ENCODE measurements at places on chromosomes 6 and 20.

- DNase-seq: no peak
Observed at GRCh38 chr20:43903953-43904826, 10.5 kb upstream of the TOX2 start.

DNA sequence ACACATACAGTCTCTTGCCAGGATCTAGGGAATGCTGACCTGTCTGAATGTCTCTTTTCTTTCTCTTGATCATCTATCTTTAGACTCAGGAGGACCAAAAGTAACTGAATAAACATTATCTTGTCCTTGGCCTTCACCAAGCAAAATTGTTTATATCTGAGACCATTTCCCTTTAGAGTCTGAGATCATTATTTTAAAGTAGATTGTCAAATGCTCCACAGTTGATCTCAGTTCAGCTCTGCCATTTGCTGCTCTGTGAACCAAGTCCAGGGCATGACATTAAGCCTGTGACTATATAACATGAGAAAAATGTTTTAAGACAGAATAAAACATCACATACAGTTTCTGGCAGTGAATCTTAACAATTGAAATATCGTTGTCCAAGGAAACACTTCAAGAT is 148.3 kb upstream of the NRSN1 start:
- no peak for DNase-seq

DNA sequence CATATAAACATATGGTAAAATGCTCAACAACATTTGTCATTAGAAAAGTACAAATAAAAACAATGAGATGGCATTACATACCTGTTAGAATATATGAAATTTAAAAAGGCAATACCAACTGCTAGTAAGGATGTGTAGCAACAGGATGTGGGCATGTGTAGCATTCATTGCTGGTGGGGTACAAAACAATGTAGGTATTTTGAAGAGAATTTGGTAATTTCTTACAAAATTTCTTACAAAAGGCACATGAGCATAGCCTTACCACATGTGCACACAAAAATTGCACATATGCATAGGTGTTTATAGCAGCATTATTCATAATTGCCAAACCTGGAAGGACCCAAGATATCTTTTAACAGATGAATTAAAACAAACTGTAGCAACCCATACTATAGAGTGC is 1355.1 kb upstream of the CITED2 start:
- no peak for DNase-seq

- no peak for DNase-seq
Observed at GRCh38 chr6:43058531-43058930, 703 bp downstream of the MRPL2 start.

DNA sequence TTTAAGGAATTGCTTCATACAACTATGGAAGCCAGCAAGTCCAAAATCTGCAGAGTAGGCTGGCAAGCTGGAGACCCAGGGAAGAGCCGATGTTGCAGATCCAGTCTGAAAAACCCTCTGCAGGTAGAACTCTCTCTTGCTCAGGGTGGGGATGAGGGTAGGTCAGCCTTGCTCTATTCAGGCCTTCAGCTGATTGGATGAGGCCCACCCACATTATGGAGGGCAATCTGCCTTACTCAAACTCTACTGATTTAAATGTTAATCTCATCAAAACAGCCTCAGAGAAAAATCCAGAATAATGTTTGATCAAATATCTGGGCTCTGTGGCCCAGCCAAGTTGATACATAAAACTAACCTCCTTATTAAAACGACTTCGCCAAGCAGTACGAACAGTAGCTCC is 29.7 kb upstream of the RNF24 start:
- DNase-seq: no peak

- DNase-seq: no peak
Observed at GRCh38 chr6:127952831-127953230, 52.0 kb upstream of the THEMIS start.

- DNase-seq: no peak
Observed at GRCh38 chr6:25689966-25690365, 38.0 kb downstream of the SCGN start.

GRCh38 chr20:13831476-13831875 is 46.6 kb downstream of the NDUFAF5 start:
- DNase-seq: no peak

- no peak for DNase-seq
Observed at GRCh38 chr6:30757261-30757904, 13.0 kb upstream of the IER3 start.

DNA sequence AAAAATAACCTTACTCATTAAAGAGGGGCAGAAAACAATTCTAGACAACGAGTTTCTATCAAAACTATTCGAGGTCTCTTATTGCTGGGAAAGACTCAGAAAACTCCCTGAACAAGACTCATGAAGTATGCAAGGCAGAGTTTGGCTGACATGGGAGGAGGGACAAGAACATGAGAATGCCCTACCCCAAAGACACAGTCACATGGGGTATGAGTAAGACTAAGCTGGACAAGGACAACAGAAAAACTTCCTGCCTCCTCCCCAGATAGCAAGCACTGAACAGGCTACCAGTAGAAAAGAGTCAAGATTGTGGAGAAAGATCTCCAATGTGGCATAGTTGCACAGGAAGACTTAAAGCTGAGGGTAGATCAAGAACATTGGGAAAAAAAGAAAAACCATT is 39.7 kb upstream of the PHIP start:
- no peak for DNase-seq

- DNase-seq: no peak
Observed at GRCh38 chr6:168888786-168889345, 364.8 kb downstream of the THBS2 start.

DNA sequence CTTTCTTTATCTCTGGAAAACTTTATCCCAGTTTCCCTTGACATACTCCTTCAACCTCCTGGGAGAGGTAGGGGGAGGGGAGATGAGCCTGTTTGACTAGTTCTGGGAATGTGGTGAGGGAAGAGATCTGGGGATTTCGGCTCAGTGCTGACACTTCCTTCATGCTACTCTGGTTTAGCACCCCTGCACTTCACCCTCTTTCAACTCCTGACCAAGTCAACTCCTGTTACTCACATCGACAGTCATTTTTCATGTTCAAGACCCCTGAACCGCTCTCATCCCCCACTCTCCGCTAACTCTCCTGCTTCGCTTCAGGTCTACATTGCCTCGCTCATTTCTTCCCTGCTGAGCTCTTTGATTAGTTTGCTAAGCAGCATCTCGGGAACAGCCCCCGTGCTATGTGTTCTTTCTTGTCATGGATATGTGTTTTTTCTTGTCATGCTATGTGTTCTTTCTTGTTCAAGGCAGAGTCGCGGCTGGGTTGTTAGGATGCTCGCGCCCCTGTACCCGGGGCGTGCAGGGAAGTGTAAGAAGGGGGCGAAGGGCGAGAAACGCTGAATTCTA is 16.6 kb upstream of the TRIM27 start:
- peak; percentile 16 for DNase-seq

DNA sequence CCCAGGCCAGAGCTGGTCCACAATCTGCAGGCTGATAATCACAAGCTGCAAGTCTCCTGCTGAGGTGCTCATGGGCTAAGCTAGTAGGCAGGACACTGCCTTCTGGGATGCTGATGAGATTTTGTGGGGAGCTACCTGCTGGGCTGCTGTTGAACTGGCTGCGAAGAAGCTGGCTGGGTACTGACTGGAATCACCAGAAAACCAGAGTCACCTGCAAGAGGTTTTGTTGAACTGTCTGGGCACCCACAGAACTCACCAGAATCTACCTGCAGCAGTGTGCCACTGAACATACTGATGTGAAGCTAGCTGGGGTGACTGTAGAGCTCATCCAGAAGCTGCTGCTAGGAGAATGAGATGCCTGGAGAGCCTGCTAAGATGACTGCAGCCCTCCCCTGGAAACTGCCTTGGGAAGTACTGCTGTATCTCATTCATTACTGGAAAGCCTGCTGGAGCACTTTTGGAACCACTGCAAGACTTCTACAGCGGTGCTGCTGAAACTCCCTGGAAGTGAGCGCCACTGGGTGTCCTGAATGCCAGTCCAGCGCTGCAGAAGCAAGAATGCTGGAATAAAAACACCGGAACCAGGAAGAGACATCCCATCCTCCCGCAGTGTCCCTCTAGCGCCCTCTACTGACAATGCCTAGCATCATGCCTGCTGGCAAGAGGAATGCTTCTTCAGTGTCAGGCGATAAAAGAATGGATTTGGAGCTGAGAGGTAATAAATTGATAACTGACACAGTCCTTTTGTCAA is 64.9 kb upstream of the ARHGAP18 start:
- peak; percentile 15 for DNase-seq

DNA sequence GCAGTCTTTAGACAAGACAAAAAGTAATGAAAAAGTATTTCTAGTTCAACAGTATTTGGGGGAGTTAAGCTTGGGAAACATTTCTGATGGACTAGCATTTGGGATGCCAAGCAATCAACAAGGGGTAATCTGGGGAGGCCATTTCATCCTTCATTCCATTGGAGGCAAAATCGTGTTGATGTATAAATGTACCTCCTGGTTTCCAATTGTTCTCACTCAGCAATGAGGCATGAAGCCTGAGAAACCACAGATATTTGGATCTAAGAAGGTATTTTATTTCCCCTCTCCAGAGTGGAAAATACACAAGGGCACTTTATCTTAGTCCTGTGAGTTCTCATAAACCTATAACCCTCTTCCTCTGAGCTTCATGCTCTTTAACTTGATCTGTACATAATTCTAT is 68.2 kb downstream of the TBX18 start:
- no peak for DNase-seq

- DNase-seq: peak; percentile 37
Observed at GRCh38 chr6:7261032-7261841, 51.8 kb downstream of the SSR1 start.

- no peak for DNase-seq
Observed at GRCh38 chr20:46119028-46119546, 973 bp downstream of the CD40 start.

DNA sequence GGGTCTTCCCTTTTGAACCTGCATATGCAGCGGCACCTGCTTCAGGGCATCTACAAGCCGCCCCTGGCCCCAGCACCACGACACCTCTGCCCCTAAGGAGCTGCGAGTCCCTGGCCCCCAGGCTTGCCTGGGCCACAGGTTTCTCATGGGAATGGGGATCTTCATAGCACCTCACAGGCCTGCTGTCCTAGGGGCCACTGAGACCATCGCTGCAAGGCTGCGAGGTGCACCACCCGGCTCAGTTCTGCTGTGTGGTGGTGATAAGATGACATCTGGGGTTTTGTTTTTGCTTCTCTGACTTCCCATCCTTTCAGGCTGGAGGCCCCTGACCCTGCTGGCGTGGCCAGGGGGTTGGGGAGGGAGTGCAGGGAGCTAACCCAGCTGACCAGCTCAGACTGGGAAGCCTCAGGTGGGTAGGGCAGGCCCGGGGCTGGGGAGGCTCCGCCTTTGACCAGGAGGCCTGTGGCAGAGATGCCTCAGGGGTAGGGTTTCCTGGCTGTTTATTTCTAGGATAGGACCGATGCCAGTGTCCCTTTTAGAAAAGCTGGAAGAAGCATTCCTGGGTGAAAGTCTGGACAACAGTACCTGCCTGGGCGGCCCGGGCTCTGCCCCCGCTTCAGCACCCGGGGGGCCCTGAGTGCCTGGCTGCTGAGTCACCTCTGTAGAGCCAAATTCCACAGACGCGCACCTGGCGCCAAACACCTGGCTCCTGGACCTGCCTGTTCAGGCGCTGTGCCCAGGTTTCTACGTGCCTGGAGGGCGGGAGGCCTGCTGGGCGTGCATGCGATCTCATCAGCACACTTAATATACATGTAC is 264.7 kb downstream of the DLL1 start:
- DNase-seq: no peak

- no peak for DNase-seq
Observed at GRCh38 chr6:159919800-159920199, 29.0 kb downstream of the MAS1 start.

DNA sequence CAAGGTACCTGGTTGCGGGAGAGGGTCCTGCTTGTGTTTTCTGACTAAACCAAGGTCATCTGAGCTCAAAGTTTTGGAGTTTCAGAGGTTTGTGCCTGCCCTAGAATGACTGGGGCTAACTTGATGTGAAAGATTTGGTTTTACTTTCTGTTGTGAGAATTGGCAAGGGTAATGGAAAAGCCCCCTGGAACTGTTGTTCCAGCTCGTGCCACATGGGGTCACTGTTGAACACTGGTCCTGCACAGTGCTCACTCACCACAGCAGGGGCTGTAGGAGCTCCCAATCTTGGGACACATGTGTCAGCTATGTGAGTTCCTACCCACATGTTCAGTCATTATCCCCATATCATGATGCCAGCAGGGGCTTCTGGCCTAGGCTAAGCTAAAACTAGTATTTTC is 6.5 kb downstream of the TGM6 start:
- no peak for DNase-seq

DNA sequence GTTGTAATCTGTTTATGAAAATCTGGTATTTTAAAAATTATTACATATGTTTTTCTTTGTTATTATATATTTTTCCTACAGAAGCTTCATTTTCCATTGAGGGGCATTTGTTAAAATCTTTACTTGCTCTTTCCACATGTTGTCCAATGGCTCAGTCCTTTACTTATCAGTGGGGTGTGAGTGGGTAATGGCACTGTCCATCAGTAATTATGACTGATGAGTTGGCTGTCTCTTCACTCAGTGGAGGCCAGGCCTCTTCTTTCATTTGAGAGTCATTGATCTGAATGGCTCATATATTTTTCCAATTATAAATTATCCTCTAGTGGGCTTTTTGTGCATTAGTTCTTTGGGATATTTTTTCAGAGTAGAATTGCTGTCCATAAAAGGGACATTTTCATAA is 45.7 kb downstream of the FARS2 start:
- no peak for DNase-seq

GRCh38 chr20:52410182-52410647 is 218.6 kb upstream of the ZFP64 start:
- no peak for DNase-seq

DNA sequence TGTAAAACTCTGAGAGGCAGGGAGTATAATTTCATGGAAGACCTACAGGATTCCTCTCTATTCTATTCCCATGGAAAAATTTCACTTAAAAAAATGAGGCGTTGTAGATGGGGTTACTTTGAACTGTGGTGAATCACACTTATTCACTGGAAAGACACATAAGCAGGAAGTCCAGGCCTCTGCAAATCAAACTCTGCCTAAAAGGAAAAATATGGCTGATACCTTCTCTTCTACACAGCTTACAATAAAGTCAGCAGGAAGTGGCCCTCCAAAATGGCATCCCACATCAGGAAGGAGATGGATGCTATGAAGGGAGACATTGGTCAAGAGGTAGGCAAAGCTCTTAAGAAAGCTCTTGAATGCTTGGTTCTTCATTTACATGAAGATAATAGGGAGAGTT is 115.9 kb downstream of the FYN start:
- no peak for DNase-seq
